Stimulated activated CD8-positive, alpha-beta memory T cell treated with anti-CD3 and anti-CD28 coated beads, Interleukin-7, amount 100 ng/mL, for 48 hours (primary cell): ENCODE measurements at places on chromosomes 12 and 14.

DNA sequence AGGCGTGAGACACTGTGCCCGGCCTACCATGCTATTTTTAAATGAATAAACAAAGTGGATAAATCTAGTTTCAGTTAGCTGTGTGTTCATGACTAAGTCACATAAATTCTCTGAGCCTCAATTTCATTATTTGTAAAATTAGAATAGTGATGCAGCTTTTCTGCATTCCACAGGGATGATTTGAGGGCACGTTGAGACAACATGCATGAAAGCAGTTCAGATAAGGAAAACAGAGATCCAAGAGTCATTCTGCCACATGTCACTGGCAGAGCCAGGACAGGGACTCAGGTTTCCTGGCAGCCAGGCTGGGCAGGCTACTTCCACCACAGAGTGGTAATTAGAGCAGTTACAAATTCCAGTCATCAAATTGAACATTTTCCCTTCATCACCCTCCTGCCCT, 2.9 kb upstream of the PPP4R4 start:
- no peak for DNase-seq

GRCh38 chr14:102943454-102943853, 21.0 kb downstream of the AMN start:
- DNase-seq: no peak

DNA sequence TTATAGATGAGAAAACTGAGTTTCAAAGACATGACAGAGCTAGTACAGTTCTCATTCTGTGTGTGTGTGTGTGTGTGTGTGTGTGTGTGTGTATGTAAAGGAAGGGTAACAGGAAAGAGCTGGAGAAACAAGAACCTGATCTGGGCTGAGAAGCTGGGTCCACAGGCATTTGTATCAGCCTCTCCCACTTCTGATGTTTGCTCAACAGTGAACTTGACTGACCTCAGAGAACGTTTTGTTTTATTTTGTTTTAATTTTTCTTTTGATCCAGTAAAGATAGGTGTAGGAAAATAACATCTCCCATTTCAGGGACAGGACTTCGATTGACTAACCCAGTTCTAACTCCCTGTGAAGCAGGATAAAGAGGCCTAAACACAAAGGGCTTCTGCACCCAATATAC, 85.4 kb downstream of the STXBP6 start:
- DNase-seq: no peak

DNA sequence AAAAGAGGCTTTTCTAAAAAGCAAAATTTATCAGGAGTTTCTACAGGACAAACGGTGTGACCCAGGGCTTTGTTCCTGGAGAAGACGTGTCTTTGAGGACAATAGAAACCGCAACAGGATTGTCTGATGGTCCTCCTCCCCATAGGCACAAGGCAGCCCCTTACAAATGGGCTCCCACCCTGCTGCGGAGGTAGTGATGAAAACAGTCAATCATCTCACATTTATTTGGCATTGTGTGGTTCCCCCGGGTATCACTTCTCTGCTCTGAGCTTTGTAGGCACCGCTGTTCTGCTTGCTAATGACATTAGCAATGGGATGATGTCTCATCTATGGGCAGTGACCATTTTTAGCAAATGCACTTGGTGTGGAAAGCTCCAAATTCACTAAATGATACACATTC, 155.5 kb upstream of the TMPO start:
- no peak for DNase-seq

DNA sequence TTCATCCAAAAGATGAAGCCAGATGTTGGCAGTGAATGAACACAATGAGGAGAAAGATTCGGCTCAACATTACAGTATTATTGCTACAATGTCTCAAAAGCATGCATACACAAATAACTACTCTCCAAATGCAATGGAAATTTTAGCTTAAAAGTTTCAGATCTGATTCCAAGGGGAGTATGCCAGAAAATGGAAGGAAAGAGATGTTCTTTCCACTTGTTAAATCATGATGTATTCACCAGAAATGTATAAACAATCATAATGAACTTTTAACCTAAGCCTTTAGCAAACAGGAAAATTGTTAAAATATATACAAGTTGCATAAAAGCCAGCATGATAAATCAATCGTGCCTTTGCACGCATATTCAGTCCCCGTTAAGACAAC, 62.1 kb downstream of the SH2B3 start:
- DNase-seq: no peak
